ENCODE measurements at places on chromosomes 3 and 15.

DNA sequence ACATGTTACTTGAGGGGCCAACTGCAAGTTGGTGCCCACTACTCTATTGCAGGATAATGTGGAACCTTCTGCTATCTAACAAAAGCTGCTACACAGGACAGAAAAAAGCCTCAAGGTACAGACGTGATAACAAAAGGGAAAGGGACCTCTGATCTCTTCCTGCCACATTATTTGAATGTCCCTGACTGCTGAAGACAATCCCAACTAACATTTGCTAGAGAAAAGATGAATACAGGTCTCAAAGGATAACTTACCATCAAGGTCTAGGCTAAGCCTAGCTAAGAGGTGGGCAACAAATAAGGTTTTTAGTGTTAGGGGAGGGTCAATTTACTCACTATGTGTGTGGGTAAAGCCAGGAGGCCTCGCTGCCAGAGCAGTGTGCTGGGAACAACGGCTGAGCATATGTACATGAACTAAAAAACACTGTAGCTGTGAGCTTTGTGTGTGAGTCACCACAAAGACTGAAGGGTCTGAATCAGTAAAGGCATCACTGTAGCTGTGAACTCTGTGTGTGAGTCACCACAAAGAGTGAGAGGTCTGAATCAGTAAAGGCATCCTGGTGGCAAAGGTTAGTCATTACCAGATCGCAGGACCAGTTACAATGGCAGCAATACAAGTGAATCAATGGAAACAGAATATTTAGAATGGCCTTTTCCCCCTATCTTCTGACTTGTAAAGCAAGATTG, 111.7 kb downstream of the LMLN start:
- no peak for DNase-seq

GRCh38 chr3:197855571-197855970, 64.5 kb downstream of the LRCH3 start:
- no peak for DNase-seq

- DNase-seq: no peak
These were observed 3.6 kb upstream of the NCK1 start for GRCh38 chr3:136858381-136858780.

GRCh38 chr3:101216710-101217465, 103.5 kb downstream of the IMPG2 start:
- DNase-seq: peak; percentile 7

GRCh38 chr3:38354588-38355330, 8.2 kb downstream of the XYLB start:
- DNase-seq: no peak

GRCh38 chr3:27509376-27509775, 25.2 kb upstream of the SLC4A7 start:
- DNase-seq: no peak

GRCh38 chr3:138230525-138230924, 43.4 kb downstream of the ARMC8 start:
- DNase-seq: peak; percentile 25

GRCh38 chr3:27281671-27282150, 87.5 kb downstream of the NEK10 start:
- DNase-seq: no peak

GRCh38 chr15:80597076-80597475, 98.0 kb upstream of the ABHD17C start:
- DNase-seq: no peak

GRCh38 chr3:181239441-181239840, 249.9 kb upstream of the DNAJC19 start:
- DNase-seq: no peak

DNA sequence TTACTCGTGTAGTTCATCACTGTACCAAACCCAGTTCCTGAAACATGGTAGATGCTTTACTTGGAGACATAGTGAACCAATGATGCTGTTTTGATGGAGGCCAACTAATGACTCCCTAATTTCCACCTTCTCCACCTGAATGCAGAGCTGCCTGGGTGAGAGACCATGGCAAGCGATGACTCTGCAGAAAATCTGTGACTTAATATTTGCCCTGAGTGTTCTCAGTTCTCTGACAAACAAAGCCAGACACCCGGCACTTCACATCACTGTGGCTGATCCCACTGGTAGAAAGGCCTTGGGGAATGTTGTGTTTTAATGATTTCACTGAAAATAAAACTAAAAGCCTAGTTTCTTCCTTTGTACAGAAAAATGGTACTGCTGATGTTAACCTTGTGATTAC, 39.5 kb upstream of the UBE3A start:
- no peak for DNase-seq

GRCh38 chr3:158430968-158431367, 140.0 kb upstream of the MLF1 start:
- DNase-seq: no peak

DNA sequence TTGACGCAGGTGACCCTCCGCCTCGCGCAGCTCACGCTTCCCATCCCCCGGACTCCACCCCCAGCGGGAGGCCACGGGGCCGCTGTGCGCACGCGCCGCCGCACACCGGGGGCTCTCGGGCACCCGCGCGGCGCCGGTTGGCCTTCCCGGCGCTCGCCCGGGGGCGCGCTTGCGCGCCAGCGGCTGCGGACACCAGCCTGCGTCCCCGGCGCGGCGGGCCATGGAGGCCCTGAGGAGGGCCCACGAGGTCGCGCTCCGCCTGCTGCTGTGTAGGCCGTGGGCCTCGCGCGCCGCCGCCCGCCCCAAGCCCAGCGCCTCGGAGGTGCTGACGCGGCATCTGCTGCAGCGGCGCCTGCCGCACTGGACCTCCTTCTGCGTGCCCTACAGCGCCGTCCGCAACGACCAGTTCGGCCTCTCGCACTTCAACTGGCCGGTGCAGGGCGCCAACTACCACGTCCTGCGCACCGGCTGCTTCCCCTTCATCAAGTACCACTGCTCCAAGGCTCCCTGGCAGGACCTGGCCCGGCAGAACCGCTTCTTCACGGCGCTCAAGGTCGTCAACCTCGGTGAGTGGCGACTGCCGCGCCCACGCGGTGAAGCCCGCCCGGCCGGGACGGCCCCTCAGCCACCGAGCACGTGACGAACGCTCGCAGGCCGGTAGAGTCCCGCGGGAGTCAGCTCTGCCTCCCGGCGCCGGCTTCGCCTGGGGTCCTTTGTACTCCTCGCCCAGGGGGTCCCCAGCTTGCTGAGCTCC, at the start of gene C15orf61:
C15orf61 (plus strand) TSS at position 103 of the 754 bp plus-strand sequence; CDS start at position 221, 118 bp downstream.
- peak; percentile 94 for DNase-seq

Measured in GM06990 (cell line).